ENCODE measurements at places on chromosomes 1 and 21.

DNA sequence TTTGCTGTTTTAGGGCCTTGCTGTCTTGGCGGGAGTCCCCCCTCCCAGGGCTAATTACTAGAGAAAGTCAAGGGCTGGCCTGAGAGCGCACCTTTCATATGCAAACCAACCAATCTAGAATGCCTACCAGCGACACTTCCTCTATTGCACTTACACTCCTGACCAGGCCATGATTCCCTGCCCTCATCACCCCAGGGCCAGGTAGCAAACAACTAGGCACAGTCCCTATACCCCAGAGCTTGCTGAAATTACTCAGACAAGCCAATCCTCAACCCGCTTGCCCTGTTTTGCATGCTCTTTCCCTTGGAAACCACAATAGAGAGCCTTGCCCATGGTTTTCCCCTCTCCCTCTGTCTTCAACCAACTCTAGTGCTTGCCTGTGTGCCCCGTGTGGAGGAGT lies 70.3 kb downstream of the URB2 start:
- DNase-seq, result no peak

DNA sequence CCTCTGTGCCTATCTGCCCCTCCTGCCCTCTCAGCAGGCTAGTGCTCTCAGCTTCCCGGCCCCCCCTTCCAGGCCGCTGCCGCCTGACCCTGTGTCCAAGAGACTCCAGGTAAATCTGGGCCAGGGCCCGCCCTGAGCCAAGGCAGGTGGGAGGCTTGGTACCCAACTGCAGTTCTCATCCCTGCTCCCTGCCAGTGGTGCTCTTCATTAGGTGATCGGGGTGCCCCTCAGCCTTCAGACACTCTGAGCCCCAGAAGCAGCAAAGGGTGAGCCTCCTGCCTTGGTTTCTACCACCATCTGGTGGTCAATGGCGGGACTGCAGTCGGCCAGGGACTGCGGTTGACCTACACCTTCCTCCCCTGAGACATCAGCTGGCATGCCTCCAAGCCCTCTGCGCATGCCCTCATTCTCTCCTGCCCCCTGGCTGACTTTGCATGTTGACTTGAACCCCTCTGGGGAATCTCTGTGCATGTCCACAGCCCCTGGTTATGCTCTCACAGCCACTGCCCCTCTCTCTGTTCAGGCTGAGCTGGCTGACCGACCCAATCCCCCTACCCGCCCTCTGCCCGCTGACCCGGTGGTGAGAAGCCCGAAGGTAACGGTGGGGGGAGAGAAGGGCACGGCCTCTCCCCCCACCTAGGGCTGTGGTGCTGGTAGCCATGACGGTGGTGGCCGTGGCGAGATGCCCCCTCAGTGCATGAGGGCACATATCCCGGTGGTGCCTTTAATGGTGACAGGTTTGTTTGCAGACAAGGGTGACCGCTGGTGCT lies 2.0 kb upstream of the EFNA4 start:
- peak; percentile 95 for DNase-seq

GRCh38 chr1:205245096-205245495 lies 17.4 kb downstream of the TMCC2 start:
- no peak for DNase-seq

DNA sequence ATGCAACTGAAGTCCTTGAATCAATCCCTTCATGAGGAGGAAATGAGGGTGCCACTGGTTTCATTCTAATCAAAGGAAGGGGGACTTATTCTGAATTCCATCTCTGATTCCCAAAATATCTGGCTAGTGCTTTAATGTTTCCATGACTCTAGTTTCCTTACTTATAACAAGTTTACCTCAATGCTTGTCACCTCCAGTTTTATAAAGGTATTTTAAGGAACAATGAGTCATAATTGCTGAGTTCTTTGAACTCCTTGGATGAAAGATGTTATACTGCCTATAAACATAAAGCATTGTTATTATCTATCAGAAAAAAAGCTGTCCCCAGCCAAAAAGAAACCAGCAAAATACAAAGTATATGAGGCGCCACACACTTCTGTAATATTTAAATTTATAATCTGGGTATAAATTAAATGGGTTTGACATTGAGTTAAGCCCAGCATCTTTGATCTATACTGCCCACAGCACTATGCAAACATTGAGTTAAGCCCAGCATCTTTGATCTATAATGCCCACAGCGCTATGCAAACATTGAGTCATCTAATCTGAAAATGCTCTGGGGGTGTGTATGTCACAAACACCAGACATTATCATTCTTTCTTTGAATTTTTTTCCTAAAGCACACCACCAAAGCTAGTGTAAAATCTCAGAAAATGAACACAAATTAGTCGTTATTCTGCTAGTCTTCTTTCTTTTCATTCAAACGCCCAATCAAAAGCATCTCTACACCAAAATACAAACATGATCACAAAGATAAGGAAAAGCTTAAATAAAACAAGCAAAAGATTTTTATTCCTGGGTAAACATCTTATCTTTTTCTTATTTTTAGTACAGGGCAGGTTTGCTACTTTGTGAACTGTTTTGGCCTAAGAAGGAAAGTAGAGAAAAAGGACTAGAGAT lies 11.5 kb upstream of the CXADR start:
- DNase-seq, result no peak

DNA sequence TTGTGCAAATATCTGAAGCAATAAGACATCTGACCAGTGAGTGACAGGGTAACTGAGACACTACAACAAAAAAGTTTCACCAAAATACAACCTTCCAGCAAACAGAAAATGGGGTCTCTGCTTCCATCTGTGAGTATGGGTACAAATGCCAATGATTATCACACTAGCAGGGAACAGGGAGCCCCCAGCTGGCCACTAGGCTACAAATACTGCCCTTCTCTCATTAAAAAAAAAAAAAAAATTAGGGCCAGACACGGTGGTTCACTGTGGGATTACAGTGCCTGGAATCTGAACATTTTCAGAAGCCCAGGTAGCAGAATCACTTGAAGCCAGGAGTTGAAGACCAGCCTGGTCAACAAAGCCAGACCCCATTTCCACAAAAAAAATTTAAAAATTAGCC lies 48.4 kb upstream of the EDARADD start:
- DNase-seq, result no peak

GRCh38 chr1:31705080-31705866 lies 1.5 kb upstream of the COL16A1 start:
- peak; percentile 88 for DNase-seq

GRCh38 chr1:184146202-184146601 lies 94.7 kb downstream of the TSEN15 start:
- DNase-seq, result no peak

DNA sequence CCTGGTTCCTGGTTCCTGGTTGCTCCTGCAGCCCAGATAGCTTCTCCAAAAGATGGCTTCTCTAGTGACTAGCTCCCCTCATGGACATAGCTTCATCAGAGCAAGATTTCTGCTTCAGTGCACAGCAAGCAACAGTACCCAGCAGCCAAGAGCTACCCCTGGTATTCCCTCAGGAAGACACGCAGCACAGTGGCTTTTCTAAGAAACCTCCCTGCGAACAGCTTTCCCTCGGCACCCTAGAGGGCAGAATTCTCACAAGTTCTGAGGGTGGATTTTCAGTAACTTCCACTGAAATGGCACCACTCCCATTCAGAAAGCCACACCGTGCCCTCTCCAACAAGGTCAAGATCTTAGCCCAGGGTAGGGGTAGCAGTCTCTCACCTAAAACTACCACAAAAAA lies 128.2 kb downstream of the EIF4G3 start:
- no peak for DNase-seq
